ENCODE measurements at places on chromosomes 12 and 14. TPM values are rescaled to one million over a fixed set of nuclear protein-coding genes. Genes with fewer than 3 reads are reported as not detected.

LRP6 gene
- 11.7 TPM for total RNA-seq

CLEC7A gene
- 25.3 TPM for total RNA-seq

HOXC4 gene
- total RNA-seq, result 0.19 TPM

DNA sequence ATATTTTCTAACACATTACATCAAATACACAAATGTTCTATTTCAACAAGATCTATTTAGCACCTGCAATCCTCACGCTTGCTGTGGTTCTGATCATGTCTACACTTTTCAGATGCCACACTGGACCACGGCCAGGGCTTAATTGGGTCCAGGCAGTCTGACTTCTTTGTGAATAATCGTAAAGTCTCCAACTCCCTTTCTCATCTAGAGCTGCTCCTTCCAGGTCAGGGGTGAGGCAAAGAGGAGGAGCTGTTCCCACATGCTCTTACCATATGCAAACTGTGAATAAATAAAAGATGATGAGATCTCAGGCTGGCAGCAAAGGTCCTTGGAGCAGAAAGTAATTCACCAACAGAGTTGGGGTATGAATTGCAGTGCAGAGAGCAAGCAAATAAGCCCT is 316.6 kb downstream of the GLT1D1 start:
- DNase-seq, result no peak

ADGRD1 gene
- total RNA-seq, result 0.94 TPM

GRCh38 chr14:69358233-69358963 is 39.7 kb downstream of the ERH start:
- no peak for DNase-seq

- no peak for DNase-seq
Observed at GRCh38 chr12:96197503-96198272, 3.5 kb downstream of the ELK3 start.

DNA sequence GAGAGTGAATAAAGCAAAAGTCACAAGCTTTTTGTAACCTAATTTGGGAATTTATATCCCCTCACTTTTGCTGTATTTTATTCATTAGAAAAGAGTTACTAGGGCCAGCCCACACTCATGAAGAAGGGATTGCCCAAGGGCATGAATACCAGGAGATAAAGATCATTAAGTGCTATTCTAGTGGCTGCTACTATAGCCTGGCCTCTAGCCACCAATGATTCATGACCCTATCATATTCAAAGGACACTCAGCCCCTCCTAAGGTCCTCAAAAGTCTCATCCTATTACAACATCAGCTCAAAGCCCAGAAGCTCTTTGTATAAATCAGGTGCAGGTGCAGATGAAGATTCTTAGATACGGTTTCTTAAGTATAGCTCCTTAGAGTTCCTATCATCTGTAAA is 518.1 kb downstream of the TRHDE start:
- DNase-seq, result no peak

GRCh38 chr12:93373961-93374656 is 3.6 kb upstream of the NUDT4 start:
- DNase-seq, result no peak

ZDHHC22 gene
- not detected for total RNA-seq

TUBA1B gene
- 2,059 TPM for total RNA-seq

ALDH1L2 gene
- total RNA-seq, result 0.24 TPM

GRCh38 chr12:68479896-68480291 is 130.8 kb upstream of the RAP1B start:
- no peak for DNase-seq

DNA sequence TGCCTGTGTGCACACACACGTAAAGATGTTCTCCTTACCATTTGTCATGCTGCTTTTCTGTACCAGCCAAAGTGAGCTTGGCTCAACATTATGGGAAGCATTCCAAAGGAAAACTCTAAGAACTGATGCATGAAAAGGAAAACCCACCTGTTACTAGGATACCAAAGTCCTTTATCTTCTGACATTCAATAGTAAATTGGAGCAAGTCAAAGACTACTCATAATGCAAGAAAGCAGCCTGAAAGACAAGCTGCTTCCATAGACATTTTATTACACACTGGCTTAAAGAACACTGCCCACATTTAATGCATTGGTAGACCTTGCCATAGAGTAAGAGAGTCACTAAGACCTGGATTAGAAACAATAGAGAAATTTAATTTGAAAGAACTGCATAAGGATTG is 159.0 kb downstream of the LRIG3 start:
- DNase-seq, result no peak

DNA sequence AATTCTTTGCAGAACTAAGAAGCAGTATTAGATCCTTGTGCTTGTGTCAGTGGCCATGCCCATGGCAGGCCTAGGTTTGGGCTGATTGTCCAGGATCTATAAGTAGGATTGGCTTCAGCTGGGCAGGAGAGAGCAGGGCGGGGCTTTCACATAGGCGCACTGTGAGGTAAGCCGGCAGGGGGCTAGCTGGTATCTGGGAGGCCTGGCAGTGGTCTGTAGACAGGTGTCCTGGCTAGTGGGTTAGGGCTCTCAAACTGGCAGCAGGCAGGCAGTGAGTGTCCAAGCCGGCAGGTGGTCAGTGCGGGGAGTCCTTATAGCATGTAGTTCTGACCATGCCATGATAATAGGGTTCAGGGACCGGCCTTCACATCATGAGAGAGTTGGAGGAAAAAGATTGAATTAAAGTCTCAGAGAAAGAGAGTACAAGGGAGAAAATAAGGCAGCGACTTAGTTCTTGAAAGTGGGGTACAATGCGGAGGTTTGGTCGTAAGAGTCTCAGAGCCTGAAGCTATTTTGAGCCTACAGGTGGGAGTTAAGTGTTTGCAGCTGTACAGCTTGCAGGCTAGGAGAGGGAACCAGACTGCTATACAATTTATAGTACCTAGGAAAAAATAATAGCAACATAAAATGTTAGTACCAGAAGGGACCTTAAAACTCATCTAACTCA is 137.4 kb downstream of the TPH2 start:
- DNase-seq, result no peak

DNA sequence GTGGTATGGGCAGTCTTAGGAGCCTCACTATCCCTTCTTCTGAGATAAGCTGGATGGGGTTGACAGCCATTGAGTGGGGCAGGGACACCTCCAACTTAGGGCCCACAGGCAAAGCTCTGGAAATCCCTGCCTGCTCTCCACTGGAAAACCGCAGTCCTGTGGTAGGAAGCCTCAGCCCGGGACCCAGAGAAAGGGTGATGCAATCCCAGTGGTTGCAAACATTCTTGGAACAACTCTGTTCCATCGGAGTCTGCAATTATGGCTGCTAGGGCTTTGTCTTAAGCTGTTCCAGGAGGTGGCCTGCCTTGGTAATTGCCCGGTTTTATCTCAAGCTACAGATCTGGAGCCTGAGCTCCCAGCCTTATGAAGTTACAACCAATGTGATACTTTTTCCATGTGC is 133.4 kb downstream of the DICER1 start:
- no peak for DNase-seq

Data from thymus (tissue), 14 donors.